ENCODE measurements at places on chromosomes 5 and 9.

DNA sequence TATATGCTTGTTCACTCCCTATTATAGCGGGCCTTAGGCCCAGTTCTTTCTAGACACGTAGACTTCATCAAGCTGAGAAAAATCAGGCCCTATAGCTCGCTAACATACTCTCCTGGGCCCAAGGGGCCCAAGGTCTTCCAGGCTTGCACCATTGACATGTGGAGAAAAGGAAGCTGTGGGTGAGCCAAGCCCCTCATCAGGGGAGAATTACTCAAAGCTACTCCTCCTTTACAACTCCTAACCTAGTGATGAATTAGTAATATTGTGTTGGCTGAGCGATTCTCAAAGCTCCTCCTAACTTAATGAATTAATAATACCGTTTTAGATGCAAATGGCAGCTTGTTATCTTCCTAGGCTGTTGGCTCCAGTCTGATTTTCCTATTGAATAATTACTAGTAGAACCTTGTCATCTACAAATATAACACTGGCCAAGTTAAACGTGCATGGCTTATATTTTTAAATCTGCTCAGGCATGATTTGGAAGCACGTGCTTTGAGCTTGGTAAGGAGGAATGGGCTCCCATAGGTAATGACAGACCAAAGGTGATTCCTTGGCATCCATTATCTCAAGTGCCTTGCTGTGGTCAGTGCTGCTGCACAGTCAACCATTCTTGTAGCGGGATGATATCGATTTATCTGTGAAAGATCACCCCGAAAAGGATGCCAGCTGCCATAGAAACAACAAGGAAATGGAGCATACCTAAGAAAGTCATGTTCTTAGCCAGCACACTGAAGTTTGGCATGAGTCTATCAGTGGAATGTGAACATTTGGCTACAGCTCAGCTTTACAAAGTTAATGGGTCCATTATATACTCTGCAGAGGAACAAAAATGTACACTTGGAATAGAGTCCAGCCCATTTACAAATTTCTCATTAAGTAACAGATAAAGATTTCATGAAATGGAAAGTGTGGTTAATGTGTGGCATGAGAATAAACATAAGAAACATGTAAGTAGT lies 23.8 kb downstream of the LVRN start:
- no peak for DNase-seq

- DNase-seq = no peak
These were observed 22.5 kb downstream of the PCSK5 start for GRCh38 chr9:75912951-75913350.

- DNase-seq = peak; percentile 59
These were observed 156.4 kb upstream of the IRX4 start for GRCh38 chr5:2039180-2039531.

- DNase-seq = no peak
These were observed 418.0 kb downstream of the SPATA31D1 start for GRCh38 chr9:82406456-82407085.

GRCh38 chr5:472076-472655 lies 29.2 kb downstream of the EXOC3 start:
- DNase-seq = no peak

DNA sequence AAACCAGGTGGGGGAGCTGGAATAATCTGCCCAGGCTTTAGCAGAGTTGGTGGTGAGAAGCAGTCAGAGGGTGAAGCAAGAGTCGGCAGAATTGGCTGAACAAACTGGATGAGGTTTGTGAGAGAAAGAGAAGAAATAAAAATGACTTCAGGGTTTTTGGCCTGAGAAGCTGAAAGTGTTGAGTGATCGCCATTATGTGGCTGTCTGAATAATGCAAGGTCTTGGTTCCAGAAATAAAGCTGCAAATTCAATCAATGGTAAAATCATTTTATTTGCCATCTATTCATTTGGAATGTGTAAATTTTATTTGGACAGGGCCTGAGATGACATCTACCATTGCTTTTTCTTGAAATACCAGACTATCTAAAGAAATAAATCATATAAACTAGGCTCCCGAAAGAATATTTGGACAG lies 50.4 kb upstream of the DAB2 start:
- DNase-seq = no peak

- no peak for DNase-seq
These were observed 60.0 kb upstream of the IRX1 start for GRCh38 chr5:3535414-3536211.

DNA sequence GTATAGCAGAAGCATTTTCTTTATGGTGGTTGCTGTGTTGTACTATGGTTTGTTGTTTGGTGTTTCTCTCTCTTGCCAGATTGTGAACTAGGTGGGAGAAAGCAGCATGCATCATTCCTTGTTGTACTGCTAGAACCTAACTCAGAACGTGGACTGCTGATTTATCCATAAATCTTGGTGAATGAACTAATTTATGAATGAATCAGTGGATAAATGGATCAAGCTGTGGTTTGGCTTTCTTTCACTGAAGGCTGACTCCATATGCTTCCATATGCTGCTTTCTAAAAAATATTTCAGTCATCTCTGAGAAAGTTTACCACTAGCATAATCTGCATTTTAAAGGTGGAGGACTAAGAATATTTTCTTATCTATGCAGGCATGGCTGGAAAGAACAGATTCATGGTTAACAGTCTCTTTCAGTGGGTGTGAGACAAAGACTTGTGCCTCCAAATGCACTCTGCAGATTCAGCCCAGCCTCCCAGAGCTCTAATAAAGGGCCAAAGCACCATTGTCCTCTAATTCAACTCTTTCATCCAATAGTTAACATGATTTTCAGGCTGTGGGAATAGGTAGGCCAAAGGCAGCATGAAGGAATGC lies 237.7 kb downstream of the SH3GL2 start:
- DNase-seq = no peak

GRCh38 chr9:124858330-124859046 lies 3.3 kb downstream of the RPL35 start:
- no peak for DNase-seq

DNA sequence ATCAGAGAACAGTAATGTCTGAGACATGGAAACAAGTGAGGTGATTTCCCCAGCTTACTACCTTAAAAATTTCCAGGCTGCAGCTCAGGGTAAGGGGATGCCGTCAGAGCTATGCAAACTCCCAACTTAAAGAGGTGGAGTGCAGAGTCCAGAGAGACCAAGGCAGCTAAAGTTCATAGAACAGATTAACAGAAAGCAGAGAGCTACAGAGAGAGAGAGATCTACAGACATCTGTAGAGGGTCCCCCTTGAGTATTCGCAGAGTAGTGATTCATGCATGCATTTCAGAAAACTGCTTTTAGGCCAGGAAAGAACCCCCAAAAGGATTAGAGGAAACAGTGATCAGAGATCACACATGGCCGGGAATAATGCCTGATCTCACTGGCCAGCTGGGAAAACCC lies 306.2 kb upstream of the PUM3 start:
- no peak for DNase-seq

- DNase-seq = no peak
These were observed 71.2 kb downstream of the ARRDC3 start for GRCh38 chr5:91311697-91312501.

- no peak for DNase-seq
These were observed 30.5 kb downstream of the LARS1 start for GRCh38 chr5:146151970-146152369.

- no peak for DNase-seq
These were observed 94.5 kb downstream of the GRIA1 start for GRCh38 chr5:153584960-153585359.

DNA sequence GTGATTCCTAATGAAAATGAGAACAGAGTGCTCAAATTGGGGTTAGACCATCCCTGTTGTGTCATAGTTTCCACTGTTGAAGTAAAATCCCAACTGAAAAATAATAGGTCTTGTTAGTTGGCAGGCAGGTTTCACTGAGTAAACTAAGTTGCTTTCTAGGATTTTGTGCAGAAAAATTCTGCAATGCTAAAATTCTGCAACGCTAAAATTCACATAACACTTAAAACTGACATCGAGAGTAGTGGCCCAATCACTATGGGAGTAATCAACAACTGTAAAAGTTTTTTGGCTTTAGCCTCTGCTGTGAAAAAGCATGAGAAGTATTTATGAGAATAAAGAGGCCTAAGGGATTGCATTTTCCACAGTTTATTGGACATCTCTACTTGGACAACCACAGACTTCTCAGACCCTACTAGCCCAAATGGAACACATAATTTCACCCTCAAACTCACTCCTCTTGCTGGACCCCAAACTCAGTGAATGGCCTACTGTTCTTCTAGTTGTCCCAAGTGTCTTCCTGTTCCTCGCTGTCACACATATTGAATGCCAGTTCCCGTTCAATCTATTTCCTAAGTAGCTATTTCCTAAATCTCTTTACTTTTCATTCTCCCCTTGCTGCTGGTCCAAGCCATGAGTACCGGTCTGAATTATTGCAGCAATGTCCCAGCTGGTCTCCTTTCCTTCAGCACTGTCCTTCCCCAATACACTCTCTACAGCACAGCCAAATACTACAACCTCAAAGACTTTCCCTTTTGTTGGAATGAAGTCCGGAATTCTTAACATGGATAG lies 355.4 kb downstream of the PDE4D start:
- DNase-seq = no peak

GRCh38 chr5:75848077-75848476 lies 130.8 kb upstream of the POC5 start:
- no peak for DNase-seq

DNA sequence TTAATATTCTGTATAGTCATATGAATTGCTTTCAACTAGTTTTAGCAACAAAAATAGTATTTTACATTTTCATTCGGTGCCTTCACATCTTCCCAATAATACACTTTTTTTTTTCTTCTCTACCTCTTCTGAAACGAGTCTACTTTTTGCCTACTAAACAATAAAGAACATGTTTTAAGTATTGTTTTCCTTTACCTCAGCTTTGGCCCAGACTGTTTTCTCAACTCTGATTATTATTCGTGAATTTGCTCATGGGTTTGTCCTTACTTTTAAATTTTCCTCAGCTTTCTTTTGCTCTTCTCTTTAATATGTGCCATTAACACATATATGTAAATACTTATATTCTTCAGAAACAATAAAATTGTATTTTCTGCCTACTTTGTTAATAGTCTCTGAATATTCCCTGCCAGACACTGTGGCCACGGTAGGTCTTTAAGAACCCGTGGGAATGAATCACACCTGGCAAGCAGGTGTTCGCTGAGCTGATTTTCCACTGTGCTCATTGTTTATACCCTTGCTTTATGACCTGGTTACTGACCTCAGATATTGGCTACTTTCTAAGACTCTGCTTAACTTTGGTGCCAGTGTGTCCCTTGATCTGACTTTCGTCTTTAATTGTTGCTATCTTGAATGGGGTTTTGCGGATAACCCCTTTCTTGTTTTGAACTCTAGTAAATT lies 49.1 kb downstream of the FAM170A start:
- no peak for DNase-seq

DNA sequence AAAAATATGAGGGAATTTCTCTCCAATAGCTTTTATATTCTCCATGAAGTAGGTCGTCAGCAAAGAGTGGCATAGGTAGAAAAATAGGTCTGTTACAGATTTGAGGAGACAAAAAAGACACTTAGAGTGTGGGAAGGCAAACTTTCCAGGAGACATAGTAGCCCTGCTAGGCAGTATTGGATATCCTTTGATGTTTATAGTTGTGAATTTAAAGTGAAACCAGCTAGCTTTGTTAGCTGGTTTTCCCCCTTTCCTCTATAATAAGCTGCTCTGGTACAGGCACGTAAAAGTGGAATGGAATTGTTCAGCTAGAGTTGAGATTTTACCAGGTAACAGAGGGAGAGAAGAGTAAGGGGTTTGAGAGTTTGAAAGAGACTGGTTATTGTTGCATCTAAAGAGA lies 17.1 kb upstream of the APC start:
- no peak for DNase-seq

DNA sequence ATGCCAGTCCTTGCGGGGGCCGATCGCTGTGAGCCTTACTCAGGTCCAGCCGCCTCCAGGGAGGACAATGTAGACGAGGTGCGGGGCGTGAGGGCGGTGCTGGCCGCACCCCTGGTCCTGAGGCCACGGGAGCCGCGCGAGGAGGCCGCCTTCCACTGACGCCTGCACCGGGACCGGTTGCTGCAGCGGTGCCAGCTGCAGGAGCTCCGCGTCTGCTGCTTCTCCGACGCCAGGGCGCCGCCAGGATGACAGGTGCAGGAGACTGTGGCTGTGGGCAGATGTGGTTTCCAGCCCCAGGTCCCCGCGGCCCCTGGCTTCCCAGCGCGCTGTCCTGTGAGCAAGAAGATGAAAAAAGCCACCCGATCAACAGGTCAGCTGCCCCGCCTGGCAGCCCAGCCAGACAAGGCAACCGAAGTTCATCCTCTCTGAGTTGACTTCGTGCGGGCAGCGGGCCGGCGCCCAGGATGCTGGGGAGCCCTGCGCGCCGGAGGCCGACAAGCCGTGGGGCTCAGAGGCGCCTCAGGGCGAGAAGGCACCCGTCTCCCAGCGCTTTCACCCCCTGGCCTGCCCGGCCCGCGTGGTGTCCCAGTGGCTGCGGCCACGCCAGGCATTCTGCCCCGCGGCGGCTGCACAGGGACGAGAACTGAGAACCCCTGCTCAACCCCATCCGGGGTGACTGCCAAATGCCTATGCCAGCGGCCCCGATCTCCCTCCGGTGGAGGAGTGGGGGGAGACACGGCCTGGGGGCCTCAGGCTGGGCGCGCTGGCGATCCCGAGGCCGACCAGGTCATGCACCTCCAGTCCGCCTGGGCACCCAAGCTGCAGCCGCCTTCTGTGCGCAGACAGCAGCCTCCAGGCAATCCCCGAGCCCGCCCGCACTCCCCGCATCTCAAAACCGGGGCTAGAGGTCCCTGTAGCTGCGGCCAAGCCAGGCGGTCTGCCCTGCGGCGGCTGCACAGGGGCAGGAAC lies 43.4 kb upstream of the BICD2 start:
- DNase-seq = no peak

DNA sequence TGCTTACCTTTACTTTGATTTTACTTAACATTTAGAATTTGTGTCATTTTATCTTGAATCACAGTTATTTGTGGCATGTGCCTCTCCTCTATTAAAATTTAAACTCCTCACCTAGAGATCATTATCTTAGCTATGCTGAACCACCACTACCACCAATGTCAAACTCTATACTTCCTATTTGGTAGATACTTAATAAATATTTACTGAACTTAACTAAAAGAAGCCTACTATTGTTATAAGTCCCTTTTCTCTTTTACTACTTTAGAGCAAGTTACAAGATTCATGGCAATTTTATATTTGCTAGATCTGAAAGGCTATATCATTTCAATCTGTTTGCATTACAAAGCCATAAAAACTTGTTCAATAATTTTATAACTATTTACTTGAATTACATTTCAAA lies 273.3 kb upstream of the CCNH start:
- DNase-seq = no peak

Data from H1 (cell line).